Tongue (tissue), 3 donors: ENCODE measurements at places on chromosomes 5 and 9.

DNA sequence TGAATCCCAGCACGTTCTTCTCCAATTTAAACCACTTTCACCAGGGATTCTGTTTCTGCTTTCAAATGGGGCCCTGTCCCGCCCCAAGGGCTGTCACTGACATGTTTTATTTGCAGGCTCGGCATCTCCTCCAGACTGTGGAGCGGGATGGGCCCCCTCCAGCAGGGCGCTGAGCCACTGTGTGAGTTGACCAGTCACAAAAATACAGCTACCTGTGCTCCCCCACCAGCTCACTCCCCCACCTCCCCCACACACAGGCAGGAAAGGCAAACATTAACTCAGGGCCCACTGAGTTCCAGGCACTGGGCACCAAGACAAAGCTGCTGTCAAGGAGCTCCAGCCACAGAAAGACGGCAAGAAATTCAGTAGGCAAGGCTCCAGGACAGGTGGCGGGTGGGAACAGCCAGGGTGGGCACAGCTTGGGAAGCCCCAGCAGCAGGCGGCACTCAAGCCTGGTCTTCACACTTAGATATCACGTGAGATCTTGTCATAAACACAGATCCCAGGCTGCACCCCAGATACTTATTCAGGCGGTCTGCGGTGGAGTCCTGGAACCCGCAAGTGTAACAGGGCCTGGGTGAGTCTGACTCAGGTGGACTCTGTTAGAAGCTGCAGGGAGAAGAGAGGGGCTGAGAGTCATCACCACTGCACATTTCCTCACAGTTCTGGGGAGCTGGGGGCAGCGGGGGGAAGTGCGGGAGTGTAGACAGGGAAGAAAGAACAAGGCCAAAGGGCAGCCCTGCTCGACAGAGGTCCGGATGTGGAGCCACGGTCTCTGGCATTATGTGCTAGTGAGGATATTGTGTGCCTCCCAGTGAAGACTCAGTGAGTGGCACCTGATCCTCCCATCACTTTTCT, 44.7 kb downstream of the OR2V1 start:
- no peak for DNase-seq

- no peak for DNase-seq
Measured at GRCh38 chr5:129541648-129542251, 81.7 kb downstream of the ADAMTS19 start.

GRCh38 chr9:137278061-137278701, 655 bp downstream of the TOR4A start:
- no peak for DNase-seq

DNA sequence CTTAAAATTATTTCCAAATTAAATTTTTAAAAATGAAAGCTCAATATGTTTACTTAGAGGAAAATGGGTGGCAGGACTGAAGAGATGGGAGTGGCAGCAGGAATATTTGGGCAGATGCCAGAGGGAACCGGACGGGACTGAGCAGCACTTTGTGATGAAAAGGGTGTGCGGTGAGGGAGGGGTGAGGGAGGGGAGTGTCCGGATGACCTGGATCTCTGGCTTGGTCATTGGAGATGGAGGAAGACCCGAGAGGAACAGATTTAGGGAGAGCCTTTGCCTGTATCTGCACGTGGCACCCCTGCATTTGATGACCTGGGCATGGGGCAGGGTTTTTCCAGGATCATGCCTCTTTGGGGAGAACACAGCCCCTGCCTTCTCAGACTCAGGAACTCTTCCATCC, 201.1 kb upstream of the MVB12B start:
- DNase-seq, result no peak

DNA sequence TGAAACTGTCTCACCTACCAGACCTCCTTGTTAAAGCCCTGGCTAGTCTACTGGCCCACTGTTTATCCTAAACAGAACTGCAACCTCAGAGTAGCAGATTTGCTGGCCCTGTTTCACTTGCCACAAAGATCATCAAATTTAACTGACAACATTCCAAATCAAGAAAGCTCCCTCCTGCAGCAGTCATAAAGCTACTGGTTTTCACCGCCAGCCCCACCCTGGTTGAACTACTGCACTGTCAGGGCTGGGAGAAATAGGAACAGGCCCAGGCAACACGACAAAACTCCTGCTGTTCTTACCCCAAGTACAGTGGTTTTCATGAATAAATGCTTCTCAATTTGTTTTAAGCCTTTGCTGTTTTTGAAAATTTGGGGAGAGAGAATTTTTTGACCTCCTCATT, 63.0 kb downstream of the NR6A1 start:
- no peak for DNase-seq

DNA sequence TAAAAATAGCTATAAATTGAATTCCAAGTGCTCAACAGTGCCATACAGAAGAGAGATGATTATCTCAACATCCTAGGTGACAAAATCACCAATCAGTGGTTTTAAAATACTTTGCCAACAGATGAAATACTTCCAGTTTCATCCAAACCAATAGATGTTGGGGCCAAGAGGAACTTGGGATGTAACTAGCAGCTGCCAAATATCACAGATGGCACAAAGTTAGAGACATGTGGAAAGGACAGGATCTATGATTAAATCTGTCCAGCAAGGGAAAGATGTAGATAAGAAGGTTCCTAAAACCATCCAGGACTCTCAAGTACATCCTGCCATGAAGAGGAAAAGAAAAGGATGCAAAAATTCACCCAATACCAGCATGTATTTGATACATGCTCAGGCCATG, 23.8 kb downstream of the TRPM3 start:
- no peak for DNase-seq
